ENCODE measurements at places on chromosomes 5 and 9. TPM values are rescaled to one million over a fixed set of nuclear protein-coding genes. Genes with fewer than 3 reads are reported as not detected.
A peak's percentile ranks its signal among the peaks of the same experiment; 100 is the strongest.

Gene MYMK
- not detected for total RNA-seq

Gene MSH3
- total RNA-seq, result 6.0 TPM

Gene LCN15
- not detected for total RNA-seq

DNA sequence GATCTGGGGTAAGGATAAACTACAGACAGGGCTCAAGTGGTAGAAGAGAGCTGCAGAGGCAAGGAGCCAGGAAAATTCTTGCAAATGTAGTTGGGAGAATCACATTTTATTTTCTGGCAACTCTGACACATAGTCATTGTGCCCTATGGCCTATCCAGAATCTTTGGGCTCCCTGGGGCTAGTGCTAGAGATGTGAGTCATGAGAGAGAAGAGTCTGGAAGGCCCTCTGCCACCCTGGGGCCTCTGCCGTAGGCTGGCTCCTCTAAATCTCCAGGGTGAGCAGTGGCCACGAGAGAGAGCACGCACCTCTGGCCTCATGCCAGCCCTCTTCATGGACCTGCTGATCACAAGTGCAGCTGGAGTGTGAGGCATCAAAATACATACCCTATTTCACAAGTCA lies 74.3 kb upstream of the SSBP2 start:
- DNase-seq, result peak; percentile 83

- no peak for DNase-seq
Measured at GRCh38 chr5:113748403-113748802, 234.9 kb downstream of the YTHDC2 start.

DNA sequence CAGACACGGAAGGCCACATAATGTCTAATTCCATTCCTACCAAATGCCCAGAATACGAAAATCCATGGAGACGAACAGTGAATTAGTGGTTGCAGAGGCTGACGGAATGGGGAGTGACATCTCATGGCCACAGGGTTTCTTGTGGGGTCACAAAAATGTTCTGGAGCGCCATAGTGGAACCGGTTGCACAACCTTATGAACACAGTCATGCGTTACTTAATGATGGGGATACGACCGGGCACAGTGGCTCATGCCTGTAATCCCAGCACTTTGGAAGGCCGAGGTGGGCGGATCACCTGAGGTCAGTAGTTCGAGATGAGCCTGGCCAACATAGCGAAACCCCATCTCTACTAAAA lies 26.0 kb upstream of the TTLL11 start:
- no peak for DNase-seq

Gene GMCL2
- not detected for total RNA-seq

- DNase-seq, result no peak
Measured at GRCh38 chr5:64190562-64191306, 25.1 kb downstream of the RNF180 start.

- DNase-seq, result no peak
Measured at GRCh38 chr9:127694890-127695720, 11.7 kb upstream of the CFAP157 start.

DNA sequence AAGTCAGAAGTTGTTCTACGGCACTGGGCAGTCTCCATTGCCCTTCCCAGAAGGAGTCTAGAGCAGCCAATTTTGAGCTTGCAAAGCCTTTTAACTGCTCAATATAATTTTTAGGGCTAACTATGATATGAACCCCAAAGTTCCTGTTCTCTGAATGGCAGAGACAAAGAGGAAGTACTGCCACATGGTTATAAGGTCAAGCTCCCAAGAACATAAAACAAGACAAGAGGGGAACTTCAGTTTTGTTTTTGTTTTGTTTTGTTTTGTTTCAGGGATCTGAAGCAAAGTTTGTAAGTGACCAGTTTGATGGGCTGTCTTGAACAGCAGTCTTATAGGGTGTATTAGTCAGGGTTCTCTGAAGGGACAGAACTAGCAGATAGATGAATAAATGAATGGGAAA lies 11.9 kb upstream of the SMC2 start:
- DNase-seq, result no peak

DNA sequence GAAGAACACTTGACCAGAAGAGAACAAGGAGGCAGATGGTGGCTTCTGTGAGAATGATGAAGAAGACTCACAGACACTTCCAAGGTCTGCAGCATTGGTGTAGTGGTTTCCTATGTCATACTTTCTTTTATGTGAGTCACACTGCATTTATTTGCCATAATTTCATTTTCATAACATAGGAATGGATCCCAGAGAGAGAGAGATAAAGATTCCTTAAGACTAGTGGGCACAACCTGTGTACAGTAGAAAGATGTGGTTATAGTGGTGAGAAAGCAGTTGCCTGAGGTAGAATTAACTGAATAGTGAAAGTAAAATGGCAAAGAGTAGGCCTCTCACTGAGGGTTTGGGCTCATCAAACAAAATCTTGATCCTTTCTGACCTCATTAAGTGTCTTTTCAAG lies 7.6 kb upstream of the CCDC152 start:
- DNase-seq, result no peak

Gene RFK
- total RNA-seq, result 16.2 TPM

- DNase-seq, result no peak
Measured at GRCh38 chr9:120001536-120001935, 578.4 kb downstream of the CDK5RAP2 start.

Gene CAST
- total RNA-seq, result 499 TPM

- peak; percentile 42 for DNase-seq
Measured at GRCh38 chr5:7850395-7851239, at the start of gene CFAP90. Gene CFAP90 (minus strand): TSS chr5:7851133. CDS start chr5:7851021, 112 bp downstream.

GRCh38 chr5:170651604-170652277 lies 131.8 kb upstream of the GABRP start:
- DNase-seq, result no peak

GRCh38 chr5:26889815-26890214 lies 148.6 kb downstream of the CDH9 start:
- no peak for DNase-seq

- DNase-seq, result no peak
Measured at GRCh38 chr9:128104171-128104618, 23.3 kb downstream of the PTGES2 start.

- DNase-seq, result no peak
Measured at GRCh38 chr9:134768709-134769351, 111.8 kb upstream of the FCN2 start.

Gene ACTL7A
- total RNA-seq, result not detected

DNA sequence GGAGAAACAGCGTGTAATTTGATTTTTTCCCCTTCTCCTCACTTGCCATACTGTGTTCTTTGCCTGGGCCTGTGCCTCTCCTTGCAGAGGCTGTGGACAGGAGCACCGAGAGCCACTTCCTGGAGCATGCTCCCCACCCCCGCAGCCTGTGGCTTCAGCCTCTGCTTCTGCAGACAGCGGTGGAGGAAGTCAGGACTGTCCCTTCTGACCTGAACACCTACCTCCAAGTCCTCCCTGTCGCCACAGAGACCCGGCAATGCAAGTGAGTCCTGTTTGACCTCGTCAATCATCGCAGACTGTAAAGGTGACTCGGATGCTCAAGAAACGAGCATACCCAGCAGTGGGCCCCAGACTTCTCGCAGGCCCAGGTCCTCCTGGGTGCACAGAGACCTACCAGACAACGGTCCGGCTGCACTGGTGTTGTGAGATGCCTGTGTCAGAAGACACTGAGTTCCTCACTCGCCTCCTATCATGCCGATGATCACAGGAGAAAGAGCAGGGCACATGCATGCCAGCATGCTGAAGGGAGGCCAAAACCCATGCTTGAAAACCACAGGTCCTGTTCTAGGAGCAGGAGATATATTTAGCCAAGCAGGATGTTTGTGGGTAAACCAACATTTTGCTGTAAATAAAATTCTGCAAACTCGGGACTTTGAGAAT lies 198.8 kb downstream of the AUH start:
- peak; percentile 51 for DNase-seq

- no peak for DNase-seq
Measured at GRCh38 chr9:16510482-16510881, 360.0 kb downstream of the BNC2 start.

DNA sequence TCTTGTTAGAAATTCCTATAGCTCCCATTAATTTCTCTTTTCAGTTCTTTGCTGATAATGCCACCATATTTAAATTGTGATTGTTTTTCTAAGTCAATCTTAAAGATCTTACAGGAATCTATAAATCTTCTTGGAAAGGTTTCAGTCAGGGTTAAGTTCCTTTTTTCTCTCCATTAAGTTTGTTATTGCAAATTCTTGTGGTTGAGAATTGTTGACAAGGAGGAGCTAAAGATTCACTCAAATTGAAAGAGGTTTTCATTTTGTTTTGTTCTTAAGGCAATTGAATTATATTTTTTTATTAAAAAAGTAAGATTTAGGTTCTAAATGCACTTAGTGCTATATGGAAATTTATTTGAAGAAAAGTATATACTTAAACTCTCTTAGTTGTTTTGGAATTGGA lies 213.4 kb downstream of the PRR16 start:
- no peak for DNase-seq

GRCh38 chr5:36153726-36154125 lies 1.8 kb downstream of the SKP2 start:
- DNase-seq, result no peak

- DNase-seq, result no peak
Measured at GRCh38 chr5:123209502-123210027, 120.5 kb downstream of the PRDM6 start.

Gene PLCXD3
- total RNA-seq, result 80.1 TPM

- no peak for DNase-seq
Measured at GRCh38 chr5:171956314-171956713, 50.1 kb downstream of the FBXW11 start.

Gene RMRP
- total RNA-seq, result 13,448 TPM

All from heart left ventricle (tissue), 16 donors.